ENCODE measurements at places on chromosomes 2 and 18.

DNA sequence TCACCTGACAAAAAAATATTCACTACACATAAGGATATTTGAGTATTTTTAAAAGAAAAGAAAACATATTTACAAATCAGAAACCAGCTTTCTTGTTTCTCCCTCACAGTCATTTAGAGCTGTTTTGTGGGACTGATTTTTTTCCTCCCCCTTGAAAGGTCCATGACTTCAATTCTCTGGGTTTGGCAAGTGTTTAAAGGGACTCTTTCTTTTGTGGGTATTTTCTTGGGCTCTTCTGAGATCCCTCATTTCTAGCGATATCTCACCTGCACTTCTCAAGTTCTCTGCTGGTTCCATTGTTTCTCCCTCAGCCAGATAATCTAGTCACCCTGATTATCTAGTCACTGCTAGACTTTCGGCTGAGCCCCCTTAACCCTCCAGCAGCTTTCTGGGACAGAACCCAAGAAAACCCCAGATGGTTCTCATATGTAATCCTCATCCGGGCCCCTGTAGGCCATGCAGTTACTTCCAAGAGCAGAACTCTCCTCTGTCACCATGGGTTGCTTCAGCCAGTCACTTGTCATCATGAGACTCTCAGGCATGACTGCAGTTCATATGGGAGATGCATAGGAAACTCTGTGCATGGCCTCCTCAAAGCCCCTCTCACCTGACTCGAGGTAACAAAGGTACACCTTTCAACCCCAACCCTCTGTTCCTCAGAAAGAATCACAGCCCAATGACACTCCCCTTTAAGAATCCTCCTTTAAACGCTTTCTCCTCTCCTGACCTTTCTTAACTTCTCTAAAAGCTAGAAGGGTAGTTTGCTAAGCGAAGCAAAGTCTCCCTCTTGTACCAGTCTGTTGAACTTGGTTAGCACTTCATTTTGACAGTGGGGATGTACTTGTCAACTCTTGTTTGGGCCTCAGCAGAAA, 36.7 kb upstream of the ITGA4 start:
- DNase-seq, result no peak

DNA sequence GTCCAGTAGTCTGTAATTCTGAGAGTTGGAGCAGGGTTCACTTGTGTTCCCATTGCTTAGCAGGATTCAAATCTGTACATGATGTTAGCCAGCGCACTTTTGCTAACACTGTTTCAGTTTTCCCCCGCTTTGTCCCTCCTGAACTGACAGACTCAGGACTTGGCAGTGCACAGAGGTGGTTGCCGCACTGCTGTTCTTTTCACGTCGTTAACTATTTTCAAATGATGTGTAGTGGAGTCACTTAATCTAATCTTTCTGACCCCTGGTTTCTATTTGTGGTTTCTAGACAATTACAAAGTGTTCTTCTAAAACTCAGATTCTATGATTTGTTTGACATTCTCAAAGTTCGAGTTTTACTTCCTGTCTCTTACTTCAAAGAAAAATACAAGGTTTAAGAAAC, 234.5 kb downstream of the RBM43 start:
- DNase-seq, result no peak

GRCh38 chr2:226491112-226491511, 308.5 kb downstream of the IRS1 start:
- no peak for DNase-seq

- DNase-seq, result no peak
These were observed 125.1 kb downstream of the ATL2 start for GRCh38 chr2:38251940-38252339.

- no peak for DNase-seq
These were observed 83.2 kb downstream of the PPP1R1C start for GRCh38 chr2:182068811-182069210.

GRCh38 chr2:64562148-64562784, 38.1 kb downstream of the AFTPH start:
- no peak for DNase-seq

DNA sequence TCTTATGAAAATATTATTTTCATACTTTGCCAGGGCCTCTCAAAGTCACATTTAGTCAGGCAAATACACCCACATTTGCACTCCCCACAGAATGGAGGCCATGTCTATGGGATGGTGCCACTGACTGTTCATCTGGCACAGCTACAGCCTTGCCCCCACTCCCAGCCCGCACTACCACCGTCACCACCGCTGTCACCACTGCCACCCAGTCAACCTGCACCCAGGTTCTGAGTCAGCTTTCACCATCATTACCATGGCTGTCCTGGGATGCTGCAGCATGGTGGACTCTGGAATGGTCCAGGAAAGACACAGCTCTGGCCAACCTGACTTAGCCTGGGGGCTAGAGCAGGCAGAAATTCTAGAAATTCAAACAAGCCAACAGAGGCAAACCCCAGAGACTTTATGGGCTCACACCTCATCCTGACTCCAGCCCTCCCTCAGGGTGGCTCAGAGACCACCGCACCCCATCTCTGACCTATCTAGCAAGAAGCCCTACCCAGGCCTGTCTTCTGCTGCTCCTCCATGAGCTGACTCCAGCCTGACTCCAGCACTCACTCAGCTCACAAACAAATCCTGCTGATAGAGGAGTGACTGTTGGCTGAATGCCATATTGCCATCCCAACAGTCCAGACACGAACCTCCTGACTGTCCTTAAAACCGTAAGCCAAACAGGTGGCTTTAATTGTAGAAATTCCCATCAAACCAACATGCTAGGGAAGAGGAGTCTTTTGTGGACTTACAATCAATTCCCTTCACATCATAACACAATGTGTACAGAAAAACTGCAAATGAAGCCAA, 28.0 kb downstream of the DNER start:
- no peak for DNase-seq

- no peak for DNase-seq
These were observed 727 bp upstream of the TTLL4 start for GRCh38 chr2:218709908-218710307.

GRCh38 chr2:234512884-234513669, 16.2 kb upstream of the ARL4C start:
- no peak for DNase-seq

GRCh38 chr18:60676815-60677214, 304.2 kb upstream of the MC4R start:
- DNase-seq, result no peak

DNA sequence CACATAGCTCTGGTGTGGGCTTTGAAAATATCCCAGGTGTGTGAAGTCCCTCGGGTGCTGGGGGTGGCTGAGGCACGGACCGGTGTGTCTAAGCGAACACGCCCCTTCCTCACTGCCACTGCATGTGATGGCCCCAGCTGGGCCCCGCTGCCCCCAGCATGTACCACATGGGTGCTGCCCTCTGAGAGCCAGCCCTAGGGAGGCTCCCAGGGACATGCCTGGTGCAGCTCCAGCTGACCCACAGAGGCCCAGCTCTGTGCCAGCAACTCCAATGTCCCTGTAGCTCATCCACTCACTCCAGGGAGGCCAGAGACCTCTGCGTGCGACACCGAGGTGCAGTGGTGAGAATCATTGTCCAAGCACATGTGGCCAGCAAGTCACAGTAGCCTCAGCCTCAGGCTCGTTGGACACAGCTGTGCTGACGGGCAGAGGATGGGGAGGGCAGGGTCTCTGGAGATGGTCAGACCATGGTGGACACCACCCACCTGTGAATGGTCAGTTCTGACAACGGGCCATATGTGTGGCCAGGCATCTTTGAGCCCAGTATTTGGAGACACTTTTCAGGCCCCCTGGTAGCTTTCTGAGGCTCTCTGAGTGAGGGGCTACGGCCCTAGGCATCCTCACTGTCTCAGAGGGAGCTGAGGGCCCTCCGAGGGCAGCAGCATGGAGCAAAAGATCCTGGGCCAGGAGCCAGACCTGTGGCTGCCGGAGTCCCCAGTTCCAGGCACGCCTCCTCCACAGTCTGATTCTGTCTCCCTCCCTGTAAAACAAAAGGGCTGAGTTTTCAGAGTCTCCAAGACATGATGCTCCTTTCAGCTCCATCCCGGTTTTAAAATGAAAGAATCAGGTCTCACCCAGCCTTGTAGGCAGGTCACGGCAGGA, 220.7 kb downstream of the NDUFA10 start:
- no peak for DNase-seq

DNA sequence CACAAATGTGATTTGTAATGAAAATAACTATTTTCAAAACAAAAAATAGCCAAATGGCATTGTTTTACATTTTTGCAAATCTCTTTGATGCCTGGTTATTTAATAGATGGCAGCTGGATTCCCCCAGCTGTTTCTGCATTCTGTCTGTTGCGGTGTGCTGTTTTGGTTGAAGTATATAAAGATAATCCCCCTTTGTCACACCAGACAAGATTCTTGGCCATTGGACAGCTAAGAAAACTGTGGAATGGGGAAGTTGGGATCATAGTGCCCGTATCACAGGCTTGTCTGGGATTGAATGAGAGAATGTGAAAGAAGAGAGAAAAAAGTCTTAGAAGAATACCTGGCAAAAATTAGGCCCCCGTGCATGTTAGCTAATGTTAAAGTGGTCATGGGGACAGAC, 19.5 kb upstream of the LYPD6B start:
- DNase-seq, result no peak

DNA sequence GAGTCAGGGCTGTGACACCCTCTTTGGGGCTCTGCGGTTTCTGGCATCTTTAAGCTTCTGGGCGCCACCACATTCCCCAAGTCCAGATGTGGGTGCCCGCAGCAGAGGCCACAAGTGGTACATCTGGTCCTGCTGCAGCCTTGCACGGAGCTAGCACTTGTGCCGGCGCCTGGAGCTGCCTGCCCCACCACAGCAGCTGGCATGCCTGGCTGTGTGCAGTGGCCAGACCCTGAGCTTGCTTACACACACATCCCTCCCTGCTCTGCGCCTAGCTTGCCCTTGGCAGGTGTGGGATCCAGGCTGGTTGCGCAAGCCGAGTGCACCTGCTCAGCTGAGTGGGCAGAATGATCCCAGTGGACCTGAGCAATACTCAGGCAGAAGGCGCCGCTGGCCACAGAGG, 27.3 kb downstream of the SLC4A10 start:
- no peak for DNase-seq

DNA sequence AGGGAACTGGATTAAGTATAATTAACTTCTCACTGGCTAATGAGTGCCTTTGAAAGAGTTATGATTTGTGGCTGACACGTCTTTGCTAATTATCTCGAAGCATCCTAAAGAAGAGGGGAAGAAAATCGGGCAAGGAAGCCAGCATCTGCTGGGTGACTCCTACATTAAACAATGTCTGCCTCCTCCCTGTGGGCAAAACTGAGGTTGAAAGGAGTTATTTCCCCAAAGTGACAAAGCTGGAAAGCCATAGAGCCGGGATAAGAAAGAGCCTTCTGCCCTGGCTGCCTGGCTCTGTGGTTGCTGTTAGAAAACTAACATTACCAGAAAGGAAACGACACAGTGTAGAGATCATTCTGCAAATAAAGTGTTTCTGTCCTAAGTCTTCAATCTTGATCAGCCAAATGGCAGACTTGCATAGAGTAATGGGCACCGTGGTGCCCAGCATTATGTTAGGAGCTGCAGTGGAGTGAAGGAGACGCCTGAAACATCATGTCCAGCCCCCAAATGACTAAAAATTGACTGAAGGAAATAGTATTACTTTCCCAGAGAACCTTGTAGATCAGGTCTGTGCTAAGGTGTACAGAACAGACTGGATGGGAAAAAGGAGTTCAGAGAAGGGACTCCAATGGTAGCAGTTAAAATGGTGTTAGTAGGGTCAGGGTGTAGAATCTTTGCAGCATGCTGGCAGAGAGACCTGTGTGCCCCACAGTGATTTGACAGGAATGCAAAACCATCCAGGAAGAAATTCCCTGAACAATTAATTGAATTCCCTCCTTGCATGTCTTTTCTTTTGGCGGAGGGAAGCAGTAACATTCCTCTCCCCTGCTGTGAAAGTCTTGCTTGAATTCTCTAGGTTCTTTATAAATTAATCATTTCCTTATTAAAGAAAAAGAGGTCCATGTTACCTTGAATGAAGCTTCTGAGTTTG, 44.4 kb downstream of the ALPK2 start:
- no peak for DNase-seq

DNA sequence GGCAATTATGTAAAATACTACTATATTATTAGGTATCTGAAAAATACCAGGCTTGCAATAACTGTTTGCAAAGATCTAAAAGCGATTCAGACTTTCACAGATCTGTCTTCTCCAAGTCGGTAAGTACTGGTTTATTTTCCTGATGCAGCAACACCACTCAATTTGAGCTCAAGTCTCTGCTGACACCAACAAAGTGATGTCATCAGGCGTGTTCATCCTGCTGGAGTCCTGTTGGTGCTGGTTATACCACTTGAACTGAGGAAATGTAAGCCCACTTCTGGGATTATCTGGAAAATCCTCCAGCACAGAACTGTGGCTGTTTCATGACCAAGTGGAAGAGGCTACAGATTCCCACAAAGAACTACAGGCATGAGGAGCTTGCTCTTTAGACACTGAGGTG, 267.6 kb downstream of the BCL2 start:
- no peak for DNase-seq

GRCh38 chr2:217158928-217159327, 299.1 kb upstream of the TNP1 start:
- no peak for DNase-seq

DNA sequence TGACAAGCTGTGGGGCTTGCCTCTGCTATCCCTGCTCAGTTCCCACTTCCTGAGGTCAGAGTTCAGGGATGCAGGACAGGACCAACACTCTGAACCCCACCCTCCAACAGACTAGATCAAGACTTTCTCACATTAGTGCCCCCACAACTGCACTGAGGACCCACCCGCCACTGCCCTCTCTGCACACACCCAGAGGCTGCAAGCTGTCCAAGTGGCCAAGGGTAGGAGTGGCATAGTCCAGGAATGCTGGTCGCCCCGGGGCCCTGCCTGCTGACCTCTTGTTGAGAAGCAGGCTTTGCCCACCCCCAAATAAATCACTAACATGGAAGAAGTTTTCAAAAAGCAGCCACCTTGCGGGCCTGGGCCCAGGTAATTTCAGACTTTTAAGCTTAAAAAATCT, 5.5 kb upstream of the KIF1A start:
- no peak for DNase-seq

DNA sequence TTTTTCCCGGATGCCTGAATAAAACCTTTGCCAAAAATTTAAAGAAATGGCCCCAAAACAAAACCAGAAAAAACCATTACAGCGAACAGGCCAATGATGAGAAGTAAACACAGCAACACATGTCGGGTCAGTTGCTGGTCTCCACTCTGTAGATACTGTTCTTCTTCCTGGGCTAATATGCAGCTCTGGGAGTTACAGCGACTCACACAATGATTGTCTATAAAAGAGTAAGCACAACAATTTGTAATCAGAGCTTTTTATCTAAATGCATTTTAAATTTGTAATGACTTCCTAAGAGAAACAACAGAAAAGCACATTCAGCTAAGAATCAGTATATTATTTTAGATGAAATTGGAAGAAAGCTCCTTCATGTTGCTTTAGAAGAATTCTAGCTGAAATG, 40.3 kb downstream of the GPR155 start:
- DNase-seq, result no peak

GRCh38 chr2:58127111-58127510, 80.5 kb downstream of the VRK2 start:
- DNase-seq, result no peak

DNA sequence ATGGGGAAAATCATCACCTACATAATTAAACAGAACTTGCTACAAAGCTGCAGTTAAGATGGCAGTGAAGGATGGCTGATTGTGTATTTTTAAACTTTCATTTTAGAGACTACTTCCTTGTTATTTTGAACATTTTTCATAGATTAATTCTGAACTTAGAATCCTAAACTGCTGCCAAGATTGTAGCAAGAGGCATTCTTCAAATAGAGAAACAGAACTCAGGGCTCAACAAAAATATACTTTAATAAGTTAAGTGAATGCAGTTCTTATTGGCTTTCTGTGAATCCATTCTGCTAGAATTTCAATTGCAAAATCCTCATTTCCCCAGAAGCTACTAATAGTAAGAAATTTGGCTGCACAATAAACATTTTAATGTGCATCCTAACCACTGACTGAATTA, 160.3 kb downstream of the L3MBTL4 start:
- no peak for DNase-seq
